ENCODE measurements at places on chromosomes 2 and 18.

GRCh38 chr2:150400849-150401248 lies 86.6 kb downstream of the RND3 start:
- no peak for DNase-seq

DNA sequence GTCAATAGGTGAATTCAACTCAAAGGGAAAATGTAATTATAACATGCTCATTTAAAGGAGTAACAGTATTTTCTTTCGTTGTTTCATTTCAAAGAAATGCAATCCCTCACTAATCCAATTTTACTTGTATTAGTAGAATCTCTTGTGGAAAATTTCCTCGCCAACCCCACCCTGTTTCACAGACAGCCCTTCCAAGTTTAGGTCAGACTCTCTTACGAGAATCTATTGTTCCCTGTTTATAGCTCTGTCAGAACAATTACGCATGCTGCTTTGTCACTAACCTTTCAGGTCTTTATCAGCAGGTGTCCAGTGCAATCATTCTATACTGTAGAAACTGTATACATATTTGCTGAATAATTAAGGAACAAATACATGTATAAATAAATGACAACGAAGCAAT lies 657.8 kb upstream of the LINC00305 start:
- DNase-seq, result no peak

GRCh38 chr18:29176681-29177080 lies 999.8 kb upstream of the CDH2 start:
- DNase-seq, result no peak

GRCh38 chr2:161571051-161571429 lies 53.2 kb upstream of the SLC4A10 start:
- no peak for DNase-seq

- DNase-seq, result no peak
Measured at GRCh38 chr2:89831641-89832498, 1140.4 kb downstream of the RPIA start.

DNA sequence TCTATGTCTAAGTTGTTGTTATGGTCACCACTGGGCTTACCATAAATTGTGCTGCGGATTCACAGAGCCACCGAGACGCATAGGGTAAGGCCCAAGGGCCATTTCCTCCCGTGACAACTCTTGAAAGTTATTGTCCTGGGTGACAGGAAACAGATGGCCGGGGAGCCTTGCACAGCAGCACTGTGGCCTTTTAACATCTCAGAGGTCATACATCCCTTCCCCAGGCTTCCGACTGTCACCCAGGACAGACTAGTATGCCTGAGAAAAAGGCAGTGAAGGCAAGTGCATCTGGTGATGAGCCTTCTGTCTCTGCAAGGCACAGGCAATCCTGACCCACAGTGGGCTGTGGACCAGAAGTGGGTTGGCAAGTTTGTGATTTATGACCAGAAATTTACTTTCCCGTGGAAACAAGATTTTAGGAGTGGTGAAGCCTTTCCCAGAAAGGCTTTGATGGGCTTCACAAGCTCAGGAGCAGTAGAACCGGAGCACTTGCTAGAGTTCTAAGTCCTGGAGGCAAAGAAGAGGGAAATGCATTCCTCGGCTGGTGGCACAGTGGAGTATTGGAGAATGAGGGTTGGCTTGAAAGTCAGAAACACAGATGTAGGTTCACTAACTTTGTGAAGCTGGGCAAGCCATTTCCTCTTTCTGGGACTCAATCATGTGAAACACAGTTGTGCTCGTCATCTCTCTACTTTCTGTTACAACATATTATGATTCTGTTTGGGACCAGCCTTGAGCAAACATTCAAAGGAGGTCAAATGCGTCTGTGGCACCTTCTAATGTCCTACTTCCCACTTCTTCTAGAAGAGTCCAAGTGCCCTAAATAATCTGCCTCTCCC lies 2.0 kb upstream of the CAPN14 start:
- no peak for DNase-seq

- DNase-seq, result no peak
Measured at GRCh38 chr2:228140934-228141528, 40.5 kb downstream of the SPHKAP start.

GRCh38 chr2:22126978-22127377 lies 1003.2 kb downstream of the TDRD15 start:
- no peak for DNase-seq

GRCh38 chr18:68448736-68449135 lies 266.2 kb downstream of the TMX3 start:
- no peak for DNase-seq

GRCh38 chr2:238602223-238602960 lies 175.7 kb downstream of the ASB1 start:
- DNase-seq, result no peak

GRCh38 chr2:224957540-224958461 lies 84.5 kb downstream of the DOCK10 start:
- DNase-seq, result no peak

DNA sequence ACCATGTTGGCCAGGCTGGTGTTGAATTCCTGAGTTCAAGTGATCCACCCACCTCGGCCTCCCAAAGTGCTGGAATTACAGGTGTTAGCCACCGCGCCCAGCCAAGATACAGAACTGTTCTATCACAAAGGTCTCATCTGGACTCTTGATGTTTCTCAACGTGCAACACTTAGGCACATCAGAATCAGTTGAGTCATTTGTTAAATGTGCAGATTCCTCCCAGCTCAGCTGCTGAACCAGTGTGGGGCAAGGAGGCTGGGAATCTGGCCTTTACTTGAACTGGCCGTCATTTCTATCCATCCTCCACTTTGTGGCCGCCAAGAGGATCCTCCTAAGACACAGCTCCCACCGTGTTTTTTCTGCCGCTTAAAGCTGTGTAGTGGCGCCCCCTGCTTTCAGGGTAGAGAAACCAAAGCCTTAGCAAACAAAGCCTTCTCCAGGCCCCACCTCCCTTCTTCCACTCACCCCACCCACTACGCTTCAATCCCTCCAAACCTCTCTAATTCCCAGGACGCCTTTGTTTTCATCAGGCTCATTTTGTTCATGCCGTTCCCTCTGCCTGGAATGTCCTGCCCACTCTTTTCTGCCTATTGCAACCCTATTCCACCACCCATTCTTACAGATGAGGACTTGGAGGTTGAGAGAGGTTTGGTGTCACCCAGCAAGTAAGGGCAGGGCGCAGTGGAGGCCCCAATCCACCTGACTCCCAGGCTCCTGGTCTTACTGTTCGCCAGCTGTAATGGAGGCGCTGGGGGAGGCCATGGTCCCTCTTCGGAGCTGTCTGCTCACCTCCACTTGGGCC lies 776 bp upstream of the SPEG start:
- peak; percentile 69 for DNase-seq

DNA sequence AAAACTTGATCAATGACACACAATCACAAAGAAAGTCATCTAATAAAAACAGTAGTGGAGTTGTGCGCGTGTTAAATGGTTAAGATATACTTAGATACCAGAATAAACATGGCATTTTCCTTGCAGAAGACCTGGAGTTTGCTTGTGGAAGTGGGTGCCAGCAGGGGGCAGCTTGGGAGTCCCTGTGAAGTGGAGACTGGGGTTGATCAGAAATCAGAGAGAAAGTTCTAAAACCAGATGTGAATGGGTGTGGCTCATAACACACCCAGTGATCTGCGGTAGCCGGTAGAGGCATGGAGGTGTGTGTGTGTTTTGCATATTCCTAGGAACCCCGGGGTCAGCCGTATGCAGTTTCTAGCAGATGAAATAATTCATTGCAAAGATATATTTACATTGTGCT lies 300.1 kb upstream of the TRIB2 start:
- DNase-seq, result peak; percentile 54

- DNase-seq, result no peak
Measured at GRCh38 chr2:144071461-144071860, 448.5 kb downstream of the ZEB2 start.

- DNase-seq, result no peak
Measured at GRCh38 chr2:108182489-108182888, 57.3 kb upstream of the SULT1C3 start.

DNA sequence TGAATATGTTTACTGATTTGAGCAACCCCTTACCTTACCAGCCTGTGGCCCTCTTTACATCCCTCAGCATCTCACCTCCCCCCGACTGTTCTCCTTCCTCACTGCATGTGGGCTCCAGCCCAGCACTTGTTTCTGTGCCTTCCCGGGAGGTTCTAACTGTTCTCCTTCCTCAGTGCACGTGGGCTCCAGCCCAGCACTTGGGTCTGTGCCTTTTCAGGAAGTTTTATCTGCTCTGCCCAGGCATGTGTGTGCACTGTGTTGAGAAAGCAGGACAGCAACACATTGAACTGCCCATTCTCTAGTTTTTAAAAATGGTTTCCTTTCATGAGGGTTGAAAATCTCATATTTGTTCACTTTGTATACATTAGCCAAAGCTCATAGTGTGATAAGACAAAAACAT lies 158.4 kb downstream of the ATP9B start:
- DNase-seq, result no peak

DNA sequence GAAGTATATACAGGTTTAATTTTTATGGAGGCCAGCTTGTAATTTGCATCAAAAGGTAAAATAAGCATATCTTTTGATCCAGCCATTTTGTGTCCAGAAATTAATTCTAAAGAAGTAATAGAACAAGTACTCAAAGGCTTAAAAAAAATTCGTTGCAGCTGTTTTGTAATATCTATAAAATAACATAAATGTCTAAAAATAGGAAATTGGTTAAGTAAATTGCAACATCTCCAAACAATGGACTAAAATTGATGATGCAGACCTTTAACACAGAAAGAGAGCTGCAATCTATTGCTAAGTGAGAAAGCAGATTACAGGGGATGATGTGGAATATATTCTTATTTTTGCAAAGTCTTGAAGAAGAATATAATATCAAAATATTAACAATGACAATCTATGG lies 19.4 kb downstream of the AAK1 start:
- no peak for DNase-seq

All from stimulated activated CD8-positive, alpha-beta memory T cell treated with anti-CD3 and anti-CD28 coated beads, Interleukin-4, amount 100 ng/mL, for 48 hours (primary cell).